ENCODE measurements at places on chromosomes 2 and 18.

- DNase-seq = no peak
These were observed 84.3 kb downstream of the ASB1 start for GRCh38 chr2:238510911-238511613.

GRCh38 chr2:138780446-138780880 is 273 bp upstream of the NXPH2 start:
- DNase-seq = no peak

DNA sequence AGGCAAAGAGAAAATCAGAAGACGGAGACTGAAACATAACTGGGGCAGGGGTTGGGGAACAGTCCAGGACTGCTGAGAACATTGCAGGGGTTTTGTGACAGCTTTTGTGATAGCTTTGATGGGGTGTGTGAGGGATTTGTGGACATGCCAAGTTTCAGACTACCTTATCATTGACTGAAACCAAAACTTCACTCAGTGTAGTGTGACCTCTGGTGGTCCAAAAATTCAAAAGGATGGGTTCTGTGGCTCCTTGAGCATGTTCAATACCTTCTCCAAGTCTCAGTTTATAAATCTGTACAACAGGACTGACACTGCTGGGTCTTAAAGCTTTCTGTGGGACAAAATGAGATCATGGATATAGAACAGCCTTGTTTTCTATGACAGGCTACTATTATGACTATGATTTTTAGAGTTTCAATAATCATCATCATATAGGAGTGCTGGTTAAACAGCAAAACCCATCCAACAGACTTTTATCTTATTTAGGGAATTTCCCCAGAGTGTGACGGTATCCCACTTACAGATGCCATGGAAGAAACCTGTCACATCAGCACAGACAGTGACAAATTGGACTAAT is 259.2 kb upstream of the SLC14A2 start:
- DNase-seq = no peak

DNA sequence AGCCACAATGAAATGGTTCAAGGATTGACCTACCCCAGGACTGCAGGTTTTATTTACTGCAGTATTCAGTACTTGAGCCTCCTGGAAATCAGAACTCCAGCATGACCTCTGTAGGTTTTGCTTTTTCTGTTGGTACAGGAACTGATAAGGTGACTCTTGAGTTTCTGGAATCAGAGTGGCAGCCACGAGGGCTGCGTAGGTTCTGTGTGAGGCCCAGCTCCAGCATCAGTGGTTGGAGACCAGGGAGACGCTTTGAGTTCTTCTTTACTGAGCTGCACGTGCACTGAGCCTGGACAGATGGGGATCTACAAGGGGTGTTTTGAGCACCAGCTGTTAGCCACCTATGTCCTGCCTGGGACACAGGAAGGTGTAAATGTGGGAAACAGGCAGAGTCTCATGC is 222.7 kb upstream of the EPAS1 start:
- DNase-seq = no peak

DNA sequence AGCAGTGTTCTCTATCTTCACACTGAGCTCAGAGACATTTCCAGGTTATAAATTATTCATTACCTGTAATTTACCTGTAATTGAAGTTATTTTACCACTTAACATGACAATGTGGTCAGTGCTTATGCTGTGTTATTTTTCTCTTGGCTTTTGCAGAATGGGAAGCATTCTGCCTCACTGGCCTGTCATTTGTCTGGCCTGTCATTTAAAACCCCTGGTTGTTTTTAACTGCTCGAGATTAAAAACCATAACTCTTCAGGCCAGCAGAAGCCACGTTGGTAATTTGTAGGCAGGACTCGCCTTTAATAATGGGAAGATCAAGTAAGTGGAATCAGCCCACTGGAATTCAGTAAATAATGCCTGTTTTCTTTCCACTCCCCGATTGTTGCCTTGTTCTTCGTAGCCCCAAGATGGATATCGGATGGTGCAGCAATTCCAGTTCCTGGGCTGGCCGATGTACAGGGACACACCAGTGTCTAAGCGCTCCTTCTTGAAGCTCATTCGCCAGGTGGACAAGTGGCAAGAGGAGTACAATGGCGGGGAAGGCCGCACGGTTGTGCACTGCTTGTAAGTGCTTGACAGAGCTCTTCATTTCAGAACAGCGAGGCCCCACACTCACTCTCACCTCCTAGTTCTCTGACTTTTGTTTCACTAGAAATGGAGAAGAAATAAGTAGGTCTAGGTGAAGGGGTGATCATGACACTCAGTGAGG is 222.4 kb upstream of the RAB12 start:
- DNase-seq = no peak

DNA sequence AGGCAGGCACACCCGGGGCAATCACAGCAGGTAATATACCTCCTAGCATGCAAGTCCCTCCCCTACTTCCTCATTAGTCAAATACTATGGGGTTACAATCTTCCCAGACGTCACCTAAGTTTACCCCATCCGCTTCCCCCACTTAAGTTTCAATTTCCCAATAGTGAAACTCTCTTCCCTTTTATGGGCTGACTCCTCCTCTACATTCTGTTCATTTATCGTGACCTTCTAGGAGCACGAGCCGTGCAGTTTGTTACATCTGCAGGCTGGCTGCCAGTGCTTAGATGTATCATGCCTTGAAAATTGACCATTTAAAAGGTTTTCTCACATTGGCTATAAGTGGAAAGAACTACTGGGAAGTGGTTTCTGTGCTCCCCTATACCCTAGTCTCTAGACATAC is 1357.8 kb upstream of the CRIM1 start:
- DNase-seq = no peak

- DNase-seq = no peak
These were observed 219.6 kb downstream of the ANAPC1 start for GRCh38 chr2:111664275-111664850.

DNA sequence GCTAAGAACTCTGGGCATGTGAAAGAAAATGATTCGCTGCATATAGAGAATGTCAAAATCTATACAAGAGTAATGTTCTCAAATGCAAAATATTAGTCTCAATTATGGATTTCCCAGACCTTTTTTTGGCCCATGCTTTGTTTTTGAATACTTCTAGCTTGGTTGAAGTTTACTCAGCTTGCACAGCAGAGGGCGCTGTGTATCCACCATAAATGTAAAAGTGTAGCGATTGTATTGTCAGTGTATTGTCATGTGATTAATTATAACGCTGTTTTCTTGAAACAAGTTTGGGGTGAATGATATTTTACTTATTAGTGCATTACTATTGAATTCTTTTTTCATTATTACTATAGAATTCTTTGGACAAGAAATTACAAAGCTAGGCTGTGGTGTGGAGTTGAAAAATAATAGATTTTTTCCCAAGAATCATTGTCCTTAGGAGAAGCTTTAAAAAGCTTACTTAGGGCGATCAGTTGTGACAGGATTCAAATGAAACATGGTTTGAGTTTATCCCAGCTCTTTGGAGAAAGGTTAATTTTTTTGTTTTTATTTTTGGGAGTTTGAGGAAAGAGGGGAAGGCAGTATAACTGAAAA is 98.3 kb downstream of the PIK3C3 start:
- DNase-seq = peak; percentile 69

DNA sequence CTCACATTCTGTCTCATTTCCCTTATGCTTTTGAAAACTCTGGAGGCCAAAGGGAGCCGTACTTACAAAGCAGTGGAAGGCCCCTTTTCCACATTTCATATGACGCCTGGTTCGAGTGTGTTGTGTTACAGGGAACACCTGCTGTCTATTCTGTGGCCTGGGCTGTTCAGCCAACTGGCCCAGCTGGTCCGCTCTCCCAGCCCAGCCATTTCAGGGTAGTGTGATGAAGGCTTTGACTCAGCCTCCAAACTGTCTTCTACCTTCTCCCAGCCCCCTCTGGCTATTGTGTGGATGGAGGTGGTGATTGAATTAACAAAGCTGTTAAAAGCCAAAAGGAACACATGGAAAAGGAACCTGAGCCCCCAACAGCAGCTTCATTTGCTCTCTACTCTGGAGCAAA is 233.8 kb downstream of the ICOS start:
- no peak for DNase-seq

DNA sequence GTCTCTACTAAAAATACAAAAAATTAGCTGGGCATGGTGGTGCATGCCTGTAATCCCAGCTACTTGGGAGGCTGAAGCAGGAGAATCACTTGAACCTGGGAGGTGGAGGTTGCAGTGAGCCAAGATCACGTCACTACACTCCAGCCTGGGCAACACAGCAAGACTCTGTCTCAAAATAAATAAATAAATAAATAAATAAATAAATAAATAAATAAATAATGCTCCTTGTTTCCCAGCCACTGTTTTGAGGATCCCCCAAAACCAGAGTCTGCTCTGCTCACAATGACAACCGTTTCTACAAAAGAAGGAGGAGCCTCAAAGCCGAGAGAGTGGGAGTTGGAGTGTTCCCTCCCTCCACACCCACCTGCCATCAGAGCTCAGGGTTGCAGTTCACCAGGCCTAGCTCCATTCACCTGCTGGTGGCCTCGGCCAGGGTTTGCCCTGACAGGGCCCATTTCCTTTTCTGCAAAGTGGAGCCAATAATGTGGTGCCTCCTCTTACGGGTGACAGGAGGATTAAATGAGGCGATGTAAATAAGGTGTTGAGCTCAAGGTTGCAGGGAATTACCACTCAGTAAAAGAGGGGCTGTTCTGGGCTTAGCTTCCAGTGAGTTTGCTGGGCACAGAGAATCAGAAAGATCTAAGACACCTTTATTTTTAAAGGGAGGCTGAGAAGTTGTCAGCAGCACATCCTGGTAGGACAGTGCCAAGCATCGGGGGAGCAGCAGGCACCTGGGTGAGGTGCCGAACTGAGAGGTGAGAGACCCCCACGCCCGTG is 25.5 kb downstream of the CRACDL start:
- no peak for DNase-seq

- no peak for DNase-seq
These were observed 1354.5 kb upstream of the ZEB2 start for GRCh38 chr2:145874466-145874865.
